Activated T-cell treated with anti-CD3 and anti-CD28 coated beads, Interleukin-2, amount 50 U/mL, for 48 hours (primary cell): ENCODE measurements at places on chromosomes 3 and 15.
A peak's percentile ranks its signal among the peaks of the same experiment; 100 is the strongest.

DNA sequence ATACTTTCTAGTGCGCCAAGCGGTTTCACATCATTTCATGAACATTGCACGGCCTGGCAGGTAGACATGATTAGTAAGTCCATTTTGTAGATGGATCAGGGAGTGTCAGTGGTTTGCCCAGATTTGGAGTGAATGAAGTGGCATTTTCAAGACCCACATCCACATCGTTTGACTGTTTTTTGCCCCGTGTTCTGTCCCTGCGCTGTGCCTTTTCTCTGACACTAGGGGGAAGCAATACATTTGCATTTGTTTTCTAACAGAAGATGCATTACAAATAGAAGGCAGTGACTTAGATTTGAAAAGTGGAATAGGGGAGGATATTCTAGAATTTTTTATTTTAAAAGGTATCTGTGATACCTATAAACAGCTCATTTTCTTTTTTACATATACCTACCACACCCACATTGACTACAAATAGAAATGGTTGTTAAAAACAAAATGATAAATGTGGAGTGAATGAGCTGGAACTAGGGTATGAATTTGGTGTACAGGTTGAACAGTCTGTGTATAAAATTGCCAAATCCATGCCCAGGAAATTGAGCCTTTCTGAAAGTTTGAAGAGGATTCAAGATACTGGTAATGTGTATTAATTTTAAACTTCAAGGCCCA, 98.0 kb downstream of the USP13 start:
- peak; percentile 23 for DNase-seq

DNA sequence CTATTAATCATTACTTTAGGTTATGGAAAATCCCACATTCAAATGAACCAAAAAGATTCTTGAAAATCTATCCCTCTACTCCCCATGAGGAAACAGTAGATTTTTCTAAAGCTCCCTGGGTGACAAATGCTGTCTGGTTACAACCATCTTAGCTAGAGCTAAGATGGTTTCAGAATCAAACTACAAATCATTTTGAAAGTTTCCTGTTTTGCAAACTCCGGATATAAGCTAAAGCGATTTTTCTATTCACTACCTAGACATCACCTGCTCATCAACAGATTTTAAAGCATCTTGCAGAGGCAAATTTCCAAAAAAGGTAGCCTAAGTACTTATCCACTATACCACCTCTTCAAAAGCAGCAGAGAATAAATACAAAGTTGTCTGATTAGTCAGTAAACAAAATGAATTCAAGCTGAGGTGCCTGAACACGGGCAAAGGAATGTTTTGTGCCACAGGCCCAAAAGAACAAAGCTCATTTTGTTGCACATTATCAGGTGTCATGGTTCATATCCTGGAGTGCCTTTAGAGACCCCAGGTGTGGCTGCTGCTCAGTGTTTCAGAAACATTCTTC, 204.9 kb downstream of the TNIK start:
- no peak for DNase-seq

GRCh38 chr3:9409981-9410854, 12.8 kb downstream of the SETD5 start:
- DNase-seq = no peak

GRCh38 chr15:73325191-73325861, 43.4 kb downstream of the HCN4 start:
- peak; percentile 30 for DNase-seq

DNA sequence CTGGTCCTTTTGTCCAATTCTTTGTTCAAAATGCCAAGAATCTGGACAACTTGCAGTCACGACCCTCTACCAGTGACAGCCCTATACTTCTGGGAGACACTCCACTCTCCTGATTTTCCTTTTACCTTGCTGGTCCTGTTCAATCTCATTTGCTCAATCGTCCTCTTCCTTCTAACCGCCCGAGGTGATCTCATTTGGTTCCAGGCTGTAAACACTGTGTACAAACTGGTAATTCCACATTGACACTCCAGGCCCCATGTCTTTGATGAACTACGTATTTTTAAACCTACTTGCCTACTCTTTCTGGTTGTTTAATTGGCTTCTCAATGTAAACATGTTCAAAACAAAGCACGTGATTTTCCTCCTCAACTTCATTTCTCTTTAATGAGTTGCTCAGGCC, 23.7 kb upstream of the C3orf49 start:
- DNase-seq = no peak

GRCh38 chr3:65899226-65899625, 139.5 kb downstream of the MAGI1 start:
- no peak for DNase-seq

DNA sequence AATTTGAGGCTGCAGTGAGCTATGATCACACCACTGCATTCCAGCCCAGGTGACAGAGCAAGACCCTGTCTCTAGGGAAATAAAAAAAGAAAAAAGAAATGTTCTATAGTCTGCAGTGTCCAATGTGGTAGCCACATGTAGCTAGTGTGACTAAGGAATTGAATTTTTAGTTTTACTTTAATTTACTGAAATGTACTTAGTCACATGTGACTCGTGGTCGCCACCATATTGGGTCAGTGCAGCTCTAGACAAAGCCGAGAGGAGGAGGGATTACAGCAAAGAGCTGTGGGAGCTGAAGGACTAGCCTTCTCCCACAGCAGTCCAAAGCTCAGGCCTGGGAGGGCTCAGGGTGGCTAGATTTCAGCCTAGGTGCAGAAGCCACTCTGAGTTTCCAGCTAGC, 65.9 kb upstream of the NTRK3 start:
- DNase-seq = no peak

- DNase-seq = no peak
Observed at GRCh38 chr15:60611592-60612346, 132.8 kb upstream of the ICE2 start.

DNA sequence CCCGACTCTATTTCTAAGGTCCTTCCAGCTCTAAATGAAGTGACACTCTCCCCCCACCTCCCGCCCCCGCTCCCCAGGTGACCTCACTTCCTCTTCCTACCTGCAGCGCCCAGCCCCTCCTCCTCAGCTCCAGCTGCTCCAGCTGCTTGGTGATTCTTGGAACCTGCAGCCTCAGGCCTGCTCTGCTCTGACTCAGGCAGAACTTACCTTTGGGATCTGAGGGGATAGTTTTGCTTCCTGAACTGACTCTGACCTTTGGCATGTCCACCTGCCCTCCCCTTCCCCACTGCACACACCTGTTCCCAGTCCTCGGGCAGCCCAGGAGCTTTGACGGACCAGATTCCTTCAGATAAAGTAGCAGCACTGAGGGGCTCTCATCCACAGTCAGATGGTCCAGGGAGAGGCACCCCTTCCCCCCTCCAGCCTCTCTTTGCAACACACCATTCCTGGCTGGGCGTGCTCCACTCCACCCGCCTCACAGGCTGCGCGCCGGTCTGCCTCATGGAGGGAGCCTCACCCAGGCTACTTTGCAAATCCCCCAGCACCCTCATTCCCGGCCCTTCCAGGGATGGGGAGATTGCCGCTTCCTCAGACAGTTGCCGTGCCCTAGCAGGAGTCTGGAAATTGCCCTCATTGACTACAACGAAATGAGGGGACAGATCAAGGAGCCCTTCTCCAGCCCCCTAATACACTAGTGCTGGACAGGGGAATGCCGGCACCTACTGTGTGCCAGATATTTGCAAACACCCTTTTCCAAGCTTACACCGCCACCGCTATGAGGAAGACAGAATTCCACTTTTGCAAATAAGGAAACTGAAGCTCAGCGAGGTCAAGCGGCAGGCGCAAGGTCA, 692 bp upstream of the C15orf39 start:
- DNase-seq = peak; percentile 54

- DNase-seq = no peak
Observed at GRCh38 chr15:71115567-71116351, 488 bp downstream of the THSD4 start.

- DNase-seq = no peak
Observed at GRCh38 chr3:24682141-24682547, 187.5 kb upstream of the THRB start.

- DNase-seq = no peak
Observed at GRCh38 chr3:155101398-155101797, 21.3 kb downstream of the MME start.

- no peak for DNase-seq
Observed at GRCh38 chr3:129908417-129908816, 14.9 kb upstream of the TMCC1 start.

DNA sequence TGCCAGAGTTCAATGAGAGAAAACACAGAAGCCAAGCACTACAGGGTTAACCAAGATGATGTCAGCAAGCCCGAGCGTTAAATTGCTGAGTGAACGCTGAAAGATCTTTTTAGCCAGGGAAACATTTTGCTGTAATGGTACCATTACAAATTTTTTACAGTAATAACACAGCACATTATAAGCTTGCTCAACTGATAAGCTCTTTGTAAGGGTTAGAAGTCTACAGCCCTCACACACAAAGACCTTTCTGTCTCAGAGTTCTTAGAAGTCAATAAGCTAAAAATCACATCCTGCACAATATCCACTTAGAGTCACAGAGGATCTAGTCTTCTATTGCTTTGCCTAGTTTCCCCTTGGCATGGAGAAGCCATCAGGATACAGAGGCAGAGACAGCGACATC, 29.9 kb downstream of the CHSY1 start:
- no peak for DNase-seq

DNA sequence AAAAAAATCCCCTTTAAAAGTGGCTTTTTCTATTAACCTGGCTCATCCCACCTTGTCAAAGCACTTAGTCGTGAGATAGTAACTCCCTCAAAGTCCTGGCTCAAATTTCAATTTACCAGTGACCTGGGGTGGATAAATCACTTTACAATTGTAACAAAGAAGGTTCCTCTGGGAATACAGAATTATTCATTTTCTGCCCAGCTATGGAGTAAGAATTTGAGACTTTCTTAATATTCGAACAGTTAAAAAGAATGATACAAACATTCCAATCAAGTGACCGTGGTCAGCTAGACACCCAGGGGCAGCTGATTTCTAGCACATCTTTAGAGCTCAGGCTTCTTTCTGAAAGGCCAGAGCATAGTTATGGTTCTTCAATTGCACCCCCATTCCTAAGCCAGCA, 291.0 kb upstream of the TGFBR2 start:
- no peak for DNase-seq

DNA sequence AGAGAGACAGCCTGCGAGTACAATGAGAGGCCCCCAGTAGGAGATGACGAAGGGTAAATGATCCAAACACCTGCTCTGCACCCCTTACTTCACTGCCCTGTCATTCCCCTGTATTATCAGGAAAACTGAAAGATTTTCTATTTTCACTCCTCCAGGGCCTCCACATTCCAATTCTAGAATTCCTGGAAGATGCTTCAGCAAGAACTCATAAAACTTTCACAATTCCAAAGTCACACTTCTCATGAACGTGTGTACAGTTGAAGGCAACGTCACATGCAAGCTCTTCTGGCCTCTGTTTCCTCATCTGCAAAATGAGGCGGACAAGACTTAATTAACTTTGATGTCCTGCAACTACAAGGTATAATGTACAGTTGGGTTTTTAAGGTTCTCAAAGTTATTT, 62.8 kb upstream of the SPATA12 start:
- DNase-seq = no peak

GRCh38 chr15:47095833-47096232, 621.5 kb upstream of the SEMA6D start:
- no peak for DNase-seq

DNA sequence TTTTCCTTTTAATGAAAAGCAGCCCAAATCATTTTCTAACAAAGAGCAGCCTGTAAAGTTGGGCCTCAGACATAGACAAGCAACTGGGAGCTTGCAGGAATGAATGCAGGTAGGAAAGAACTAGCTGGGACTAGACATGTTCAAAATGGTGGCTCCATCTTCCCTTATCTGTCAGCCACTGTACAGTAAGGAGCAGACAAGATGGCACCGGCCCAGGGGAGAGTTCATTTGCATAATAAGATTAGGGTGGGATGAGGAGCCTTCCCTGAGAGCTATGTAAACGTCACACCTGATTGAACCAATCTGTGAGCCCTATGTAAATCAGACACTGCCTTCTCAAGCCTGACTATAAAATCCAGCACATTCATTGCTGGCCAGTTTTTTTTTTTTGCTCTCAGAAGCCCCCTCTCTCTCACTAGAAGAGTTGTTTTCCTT, 59.7 kb upstream of the GK5 start:
- no peak for DNase-seq

DNA sequence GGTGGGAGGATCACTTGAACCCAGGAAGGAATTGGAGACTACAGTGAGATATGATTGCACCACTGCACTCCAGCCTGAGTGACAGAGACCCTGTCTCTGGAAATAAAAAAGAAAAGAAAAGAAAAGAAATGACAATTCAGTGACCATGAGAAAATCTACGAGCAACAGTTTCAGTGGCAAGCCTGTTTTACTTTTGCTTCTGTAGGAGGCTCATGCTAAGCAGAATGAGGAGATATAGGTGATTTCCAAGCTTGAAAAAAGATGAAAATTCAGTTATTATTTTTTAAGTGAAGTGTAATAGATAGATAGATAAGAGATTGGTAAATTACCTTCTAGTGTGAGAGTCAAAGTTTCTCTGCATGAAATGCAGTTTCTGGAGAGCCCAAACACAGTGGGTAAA, 651.1 kb downstream of the GRM7 start:
- no peak for DNase-seq

DNA sequence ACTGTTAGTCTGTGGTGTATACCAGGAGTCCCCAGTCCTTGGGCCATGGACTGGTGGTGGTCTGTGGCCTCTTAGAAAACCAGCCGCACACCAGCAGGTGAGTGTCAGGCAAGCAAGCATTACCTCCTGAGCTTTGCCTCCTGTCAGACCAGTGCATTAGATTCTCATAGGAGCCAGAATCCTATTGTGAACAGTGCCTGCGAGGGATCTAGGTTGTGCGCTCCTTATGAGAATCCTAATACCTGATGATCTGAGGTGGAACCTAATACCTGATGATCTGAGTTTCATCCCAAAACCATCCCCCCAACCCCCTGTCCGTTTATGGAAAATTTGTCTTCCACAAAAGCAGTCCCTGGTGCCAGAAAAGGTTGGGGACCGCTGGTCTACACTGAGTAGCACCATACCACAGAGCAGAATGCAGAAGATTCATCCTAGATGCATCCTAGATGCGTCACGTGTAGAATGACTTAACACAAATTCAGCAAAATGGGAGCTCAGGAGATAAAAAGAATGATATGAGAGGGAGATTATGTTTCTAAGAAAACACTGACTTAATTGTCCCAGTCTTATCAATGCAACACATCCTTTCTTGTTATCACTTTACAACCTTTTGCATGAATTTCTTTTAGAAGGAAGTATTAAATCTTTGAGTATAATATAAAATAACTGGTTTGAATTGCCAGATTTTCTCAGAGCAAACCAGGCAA, 28.5 kb downstream of the SELENOT start:
- no peak for DNase-seq

- DNase-seq = no peak
Observed at GRCh38 chr3:35200056-35200455, 439.3 kb upstream of the ARPP21 start.
